Activated CD4-positive, alpha-beta T cell treated with anti-CD3 and anti-CD28 coated beads for 36 hours (primary cell): ENCODE measurements at places on chromosomes 5 and 9. TPM values are rescaled to one million over a fixed set of nuclear protein-coding genes. Genes with fewer than 3 reads are reported as not detected.
A peak's percentile ranks its signal among the peaks of the same experiment; 100 is the strongest.

- DNase-seq = no peak
These were observed 245.9 kb upstream of the ADAMTSL1 start for GRCh38 chr9:18228101-18228500.

DNA sequence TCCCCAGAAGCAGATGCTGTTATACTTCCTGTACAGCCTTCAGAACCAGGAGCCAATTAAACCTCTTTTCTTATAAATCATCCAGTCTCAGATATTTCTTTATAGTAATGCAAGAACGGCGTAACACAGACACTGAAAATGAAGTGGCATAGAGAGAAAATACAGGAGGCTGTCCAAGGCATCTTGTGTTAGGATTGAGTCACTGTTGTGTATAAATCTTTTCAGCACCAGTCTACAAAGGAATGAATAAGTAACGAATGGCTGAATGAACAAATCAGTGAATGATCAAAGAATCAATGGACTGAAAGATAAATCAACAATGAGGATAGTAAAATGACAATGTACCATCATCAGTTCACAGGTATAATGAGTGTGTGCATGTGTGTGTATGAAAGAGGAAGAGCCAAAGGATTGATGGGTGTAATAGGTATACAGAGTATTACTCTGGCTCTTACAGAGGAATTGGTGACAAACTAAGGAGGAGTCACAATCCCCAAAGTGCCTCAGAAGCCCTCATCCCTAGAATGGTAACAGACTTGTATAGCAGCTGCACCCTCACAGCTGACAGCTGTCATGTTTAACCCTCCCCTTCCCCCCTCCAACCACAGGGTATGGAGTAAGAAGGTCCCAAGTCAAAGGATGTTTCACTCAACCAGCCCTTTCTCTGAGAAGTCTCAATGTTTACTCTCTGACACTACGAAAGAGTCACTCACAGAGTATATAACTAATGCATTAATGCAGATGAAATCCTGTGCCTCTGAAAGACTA, 29.8 kb upstream of the MIER3 start:
- DNase-seq = no peak

GRCh38 chr5:114857941-114858551, 311.7 kb downstream of the TRIM36 start:
- no peak for DNase-seq

DNA sequence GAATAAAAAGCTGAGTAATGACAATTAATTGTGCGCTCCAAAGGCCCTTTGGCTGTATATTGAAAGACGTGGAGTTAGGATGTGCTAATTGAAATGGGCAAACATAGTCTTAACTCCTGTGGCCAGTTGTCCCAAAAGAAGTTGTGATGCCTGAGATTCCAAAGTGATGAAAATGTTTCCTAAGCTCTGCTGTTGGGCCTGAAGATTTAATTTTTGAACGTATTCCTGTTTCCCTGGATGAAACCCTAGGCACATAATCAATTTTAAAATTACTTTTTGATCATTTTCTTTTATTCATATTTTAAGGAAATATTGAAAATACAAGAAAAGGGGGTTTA, 87.9 kb downstream of the PRDM6 start:
- no peak for DNase-seq

- DNase-seq = no peak
These were observed 4.3 kb upstream of the NTNG2 start for GRCh38 chr9:132157347-132158116.

DNA sequence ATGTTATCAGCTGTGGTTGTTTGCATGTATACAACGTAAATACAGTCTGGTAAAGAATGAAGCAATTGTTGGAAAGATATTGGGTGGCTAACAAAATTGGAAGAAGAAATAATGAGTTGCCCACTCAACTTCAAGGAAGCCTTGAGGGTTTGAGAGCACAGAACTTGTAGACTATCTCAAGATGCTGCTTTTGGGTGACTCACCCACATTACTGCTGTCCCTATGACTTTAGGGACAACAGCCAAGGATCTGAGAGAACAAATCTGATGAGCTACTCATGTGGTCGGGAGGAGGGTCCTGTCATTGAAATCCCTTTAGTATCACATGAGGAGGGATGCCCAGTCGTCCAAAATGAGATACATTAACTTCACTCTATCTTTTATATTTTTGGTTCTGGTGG, 261.8 kb downstream of the GAS1 start:
- DNase-seq = no peak

DNA sequence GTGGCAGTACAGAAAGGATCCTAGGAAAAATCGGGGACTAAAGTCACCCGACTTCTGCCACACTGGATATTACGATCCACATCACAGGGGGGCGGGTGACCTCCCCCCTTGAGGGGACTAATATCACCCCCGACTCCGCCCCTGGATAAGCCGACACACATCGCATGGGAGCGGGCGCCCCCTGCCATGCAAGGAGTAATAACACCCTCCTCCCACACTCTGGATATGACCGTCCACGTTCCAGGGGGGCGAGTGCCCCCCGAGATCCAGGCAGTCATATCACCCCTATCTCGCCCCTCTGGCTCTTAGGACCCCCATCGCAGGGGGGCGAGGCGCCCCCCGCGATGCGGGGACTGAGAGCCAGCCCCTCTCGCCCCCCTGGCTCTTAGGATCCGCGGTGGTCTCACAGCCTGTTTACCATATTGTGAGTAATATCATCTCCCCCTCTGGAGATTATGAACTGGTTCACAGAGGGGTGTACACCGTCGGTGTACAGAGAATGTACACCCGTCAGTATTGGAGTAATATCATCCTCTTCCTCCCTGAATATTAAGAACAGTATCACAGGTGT, 423.0 kb downstream of the DIRAS2 start:
- DNase-seq = peak; percentile 63

GRCh38 chr9:97636903-97637302, 3.3 kb downstream of the NCBP1 start:
- no peak for DNase-seq

GRCh38 chr9:31807574-31808256, 576.7 kb upstream of the ACO1 start:
- no peak for DNase-seq

Gene FOXD4L4
- 0.11 TPM for total RNA-seq

GRCh38 chr5:25241981-25242380, 597.2 kb upstream of the CDH10 start:
- DNase-seq = no peak

DNA sequence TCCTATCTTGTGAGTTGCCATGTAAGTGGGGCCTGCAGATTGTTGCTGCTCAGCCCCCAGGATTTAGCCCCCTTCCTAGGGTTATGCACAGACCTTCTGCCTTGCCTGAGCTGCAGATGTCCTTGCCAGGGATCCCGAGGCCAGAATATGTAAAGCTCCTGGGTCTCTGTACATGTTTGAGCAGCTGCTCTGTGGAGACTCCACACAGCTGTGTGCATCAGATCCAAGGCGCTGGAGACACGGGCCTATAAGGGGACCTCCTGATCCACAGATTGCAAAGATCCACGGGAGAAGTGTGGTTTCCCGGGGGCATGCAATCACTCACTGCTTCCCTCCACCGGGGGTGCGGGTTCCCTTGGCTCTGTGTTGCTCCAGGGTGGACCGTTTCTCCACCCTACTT, 28.9 kb downstream of the TAF11L14 start:
- no peak for DNase-seq

DNA sequence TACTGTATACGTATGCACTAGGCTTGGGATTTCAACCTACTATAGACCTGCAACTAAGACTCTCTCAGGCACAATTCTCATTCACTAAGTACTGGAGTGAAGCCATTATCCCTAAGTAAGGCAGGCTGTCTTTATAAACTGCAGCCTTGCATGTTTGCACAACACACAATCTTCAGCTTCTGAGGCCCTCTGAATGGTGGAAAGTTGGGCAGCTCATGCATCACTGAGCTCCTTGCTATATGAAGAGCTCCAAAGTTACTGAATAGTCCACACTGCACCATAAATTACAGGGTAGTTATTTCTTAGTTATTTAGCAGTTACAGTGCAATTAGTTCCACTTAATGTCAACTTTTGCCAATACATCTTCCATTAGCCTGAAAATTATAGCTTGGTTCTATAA, 384.6 kb downstream of the BRINP1 start:
- no peak for DNase-seq

- no peak for DNase-seq
These were observed 230.2 kb upstream of the DAPK1 start for GRCh38 chr9:87267251-87268070.

Gene MYOZ3
- 0.30 TPM for total RNA-seq

DNA sequence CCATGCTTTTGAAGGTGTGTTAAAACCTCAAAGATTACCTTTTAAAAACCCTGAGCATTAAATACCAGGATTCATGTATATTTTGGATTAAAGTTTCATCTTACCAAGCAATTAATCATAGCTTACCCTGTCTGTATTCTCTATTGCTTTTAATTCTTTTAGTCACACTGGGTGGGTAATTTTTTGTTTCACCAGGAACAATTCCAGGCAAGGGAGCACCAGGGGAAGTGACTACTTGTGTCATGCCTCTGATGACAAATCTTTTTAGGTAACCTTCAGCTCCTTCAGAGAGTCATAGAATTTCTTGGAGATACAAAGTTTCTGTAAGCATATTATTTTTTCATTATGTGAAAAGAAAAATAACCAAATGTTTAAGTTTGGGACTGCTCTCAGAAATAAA, 33.4 kb upstream of the ANXA1 start:
- DNase-seq = no peak

DNA sequence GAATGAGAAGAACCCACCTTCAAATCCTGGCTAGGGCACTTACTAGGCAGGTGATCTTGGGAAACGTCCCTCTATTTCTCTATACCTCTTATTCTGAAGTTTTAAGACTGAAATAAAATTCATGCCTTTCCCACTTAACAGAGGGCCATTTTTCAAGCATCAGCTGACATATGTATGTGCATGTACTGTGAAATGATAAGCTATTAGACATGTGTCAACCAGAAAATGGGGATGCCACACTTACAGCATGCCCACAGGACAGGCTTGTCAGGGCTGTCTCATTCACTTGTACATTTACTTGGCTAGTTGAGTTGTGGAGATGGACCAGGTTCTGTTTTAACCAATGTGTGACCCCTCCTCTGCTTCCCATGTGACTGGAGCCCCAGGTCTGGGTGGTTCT, 78.5 kb downstream of the C9orf152 start:
- no peak for DNase-seq

DNA sequence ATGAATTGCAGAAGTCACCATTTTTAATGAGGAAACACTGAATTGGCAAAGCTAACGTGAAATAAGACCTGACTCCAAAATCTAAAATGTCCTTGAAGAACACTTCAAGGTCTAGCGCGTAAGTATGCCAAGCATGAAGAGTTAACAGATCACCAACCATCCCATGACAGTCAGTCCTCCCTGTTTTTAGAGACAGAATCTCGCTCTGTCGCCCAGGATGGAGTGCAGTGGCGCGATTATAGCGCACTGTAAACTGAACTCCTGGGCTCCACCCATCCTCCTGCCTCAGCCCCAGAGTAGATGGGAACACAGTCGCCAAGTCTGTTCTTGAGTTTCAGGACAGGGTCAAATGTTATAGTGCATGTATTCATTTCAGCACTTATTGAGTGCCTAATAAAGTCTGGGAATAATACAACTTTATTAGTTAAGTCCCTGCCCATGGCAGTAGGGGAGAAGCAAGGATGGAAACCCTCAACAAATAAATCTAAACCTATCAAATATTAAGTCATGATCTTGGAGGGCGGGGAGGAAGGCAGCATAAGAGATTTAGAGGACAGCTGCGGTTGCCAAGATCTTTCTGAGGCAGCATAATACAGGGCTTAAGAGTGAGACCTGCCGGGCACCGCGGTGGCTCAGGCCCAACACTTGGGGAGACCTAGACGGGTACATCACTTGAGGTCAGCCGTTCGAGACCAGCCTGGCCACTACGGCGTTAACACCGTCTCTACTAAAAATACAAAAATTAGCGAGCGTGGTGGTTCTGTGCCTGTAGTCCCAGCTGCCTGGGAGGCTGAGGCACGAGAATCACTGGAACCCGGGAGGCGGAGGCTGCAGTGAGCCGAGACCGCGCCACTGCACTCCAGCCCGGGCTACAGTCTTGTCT, 1.1 kb downstream of the ATPSCKMT start:
- no peak for DNase-seq

DNA sequence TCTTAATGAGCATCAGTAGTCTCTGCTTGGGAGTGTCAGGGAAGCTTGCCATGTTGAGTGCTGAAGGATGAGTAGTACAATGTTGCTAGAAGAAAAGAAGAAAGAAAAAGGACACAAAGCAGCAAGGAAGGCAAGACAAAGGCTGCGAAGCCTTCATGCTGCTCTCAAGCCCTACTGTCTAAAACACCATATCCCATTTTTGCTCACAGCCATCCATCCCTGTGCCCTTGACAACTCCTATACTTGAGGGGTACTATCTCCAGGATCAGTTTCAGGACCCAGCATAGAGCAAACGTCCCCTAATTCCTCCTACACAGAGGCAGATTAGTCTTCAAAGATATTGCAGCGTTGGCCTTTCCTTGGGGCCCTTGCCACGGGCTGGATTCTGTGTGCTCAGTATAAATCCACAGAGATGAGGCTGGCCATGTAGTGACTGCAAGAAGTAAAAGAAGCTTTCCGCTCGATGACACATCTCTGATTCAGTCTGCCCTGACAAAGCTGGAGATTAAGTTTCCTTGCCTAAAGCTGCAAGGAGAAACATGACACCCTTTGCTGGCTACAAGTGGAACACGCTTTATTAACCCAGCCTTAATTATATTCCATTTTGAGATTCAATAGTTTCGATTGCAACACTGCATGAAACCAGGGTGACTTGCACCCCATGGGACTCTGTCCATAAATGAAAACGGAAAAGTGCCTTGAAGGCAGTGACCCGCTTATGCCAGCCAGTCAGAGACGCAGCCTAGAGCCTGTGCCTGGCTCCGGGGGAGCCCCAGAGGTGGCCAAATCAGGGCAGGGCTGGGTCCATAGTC, 304.6 kb downstream of the ACTL7B start:
- DNase-seq = no peak

DNA sequence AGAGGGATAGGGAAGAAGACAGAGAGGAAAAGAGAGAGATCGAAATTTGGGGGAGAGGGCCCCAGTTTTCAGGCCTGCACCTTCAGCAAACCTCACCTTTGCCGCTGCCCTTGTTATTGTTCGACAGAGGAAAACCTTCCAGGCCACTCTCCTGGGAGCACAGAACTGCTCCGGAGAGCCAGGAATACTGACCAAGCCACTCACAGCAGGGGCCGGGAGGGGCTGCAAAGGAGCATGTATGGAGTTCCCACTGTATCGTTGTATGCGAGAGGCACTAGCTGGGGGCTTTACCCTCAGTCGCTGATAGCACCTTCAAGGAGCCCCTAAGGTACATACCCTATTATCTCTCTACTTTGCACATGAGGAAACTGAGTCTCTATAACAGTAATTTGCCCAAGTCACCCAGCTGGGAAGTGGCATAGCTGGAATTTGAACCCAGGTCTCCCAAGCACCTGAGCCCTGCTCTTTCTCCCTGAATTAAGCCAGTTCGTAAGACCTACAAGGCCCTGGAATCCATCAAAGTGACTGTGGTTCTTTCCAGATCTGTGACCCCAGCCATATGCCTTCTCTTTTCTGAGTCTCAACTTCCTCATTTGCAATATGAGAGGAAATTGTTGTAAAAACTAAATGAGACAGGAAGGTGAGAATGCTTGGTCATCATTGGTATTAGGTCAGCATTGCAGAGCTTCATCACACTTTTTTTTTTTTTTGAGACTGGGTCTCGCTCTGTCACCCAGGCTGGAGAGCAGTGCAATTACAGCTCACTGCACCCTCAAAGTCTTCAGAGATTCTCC, 21.0 kb upstream of the FOXE1 start:
- no peak for DNase-seq
